ENCODE measurements at places on chromosomes 13 and 19. TPM values are rescaled to one million over a fixed set of nuclear protein-coding genes. Genes with fewer than 3 reads are reported as not detected.

The CEBPA gene
- total RNA-seq = 2.7 TPM

The F10 gene
- 0.22 TPM for total RNA-seq

The THSD8 gene
- total RNA-seq = not detected

The PRR20D gene
- total RNA-seq = not detected

The CNFN gene
- 8.2 TPM for total RNA-seq

The COX6B2 gene
- 0.79 TPM for total RNA-seq

The UBE2L5 gene
- total RNA-seq = not detected

The GJA3 gene
- 0.22 TPM for total RNA-seq

The CLEC4M gene
- not detected for total RNA-seq

The TSC22D1 gene
- total RNA-seq = 130 TPM

The TPT1 gene
- 3,338 TPM for total RNA-seq

The ISYNA1 gene
- total RNA-seq = 23.2 TPM

The CPB2 gene
- 1.6 TPM for total RNA-seq

The CYP2F1 gene
- not detected for total RNA-seq

The SIGLEC14 gene
- total RNA-seq = not detected

The RXFP2 gene
- not detected for total RNA-seq

The RB1 gene
- 9.0 TPM for total RNA-seq

The PODNL1 gene
- total RNA-seq = 0.43 TPM

The POU4F1 gene
- 0.11 TPM for total RNA-seq

The OXGR1 gene
- total RNA-seq = not detected

The SERPINE3 gene
- under 0.01 TPM for total RNA-seq

The EPSTI1 gene
- 17.4 TPM for total RNA-seq

The ZNF841 gene
- total RNA-seq = 25.5 TPM

The RGCC gene
- 237 TPM for total RNA-seq

The SIGLEC9 gene
- total RNA-seq = not detected

The RFPL4A gene
- not detected for total RNA-seq

The ZIM2 gene
- not detected for total RNA-seq

The CACNA1A gene
- total RNA-seq = 0.39 TPM

The VAV1 gene
- not detected for total RNA-seq

The PRRG2 gene
- total RNA-seq = 11.2 TPM

The PABPC3 gene
- total RNA-seq = 0.22 TPM

The MYDGF gene
- 82.8 TPM for total RNA-seq

The ITGBL1 gene
- 22.8 TPM for total RNA-seq

The FPR3 gene
- total RNA-seq = not detected

The MCF2L gene
- 2.1 TPM for total RNA-seq

The ZGLP1 gene
- 0.39 TPM for total RNA-seq

The STAP2 gene
- total RNA-seq = 51.0 TPM

The RUVBL2 gene
- total RNA-seq = 108 TPM

The SCN1B gene
- total RNA-seq = 0.22 TPM

The MUC16 gene
- total RNA-seq = 34.2 TPM

The BST2 gene
- total RNA-seq = not detected

The PINLYP gene
- total RNA-seq = 11.0 TPM

The IZUMO2 gene
- 0.39 TPM for total RNA-seq

The ZSCAN4 gene
- total RNA-seq = 0.39 TPM

The NDFIP2 gene
- total RNA-seq = 71.0 TPM

The ZNF154 gene
- 5.1 TPM for total RNA-seq

The EBPL gene
- total RNA-seq = 24.7 TPM

The KLK12 gene
- total RNA-seq = not detected

The RUBCNL gene
- not detected for total RNA-seq

The SHKBP1 gene
- total RNA-seq = 30.6 TPM

The SWSAP1 gene
- total RNA-seq = 1.8 TPM

Data from placental epithelial cell (primary cell).